Neural progenitor cell (in vitro differentiated cells): ENCODE measurements at places on chromosomes 6 and 20. TPM values are rescaled to one million over a fixed set of nuclear protein-coding genes. Genes with fewer than 3 reads are reported as not detected.

The ZNF292 gene
- 44.1 and 66.8 TPM in 2 replicates for total RNA-seq

The TMEM151B gene
- total RNA-seq: 0.13 and 1.4 TPM in 2 replicates

DNA sequence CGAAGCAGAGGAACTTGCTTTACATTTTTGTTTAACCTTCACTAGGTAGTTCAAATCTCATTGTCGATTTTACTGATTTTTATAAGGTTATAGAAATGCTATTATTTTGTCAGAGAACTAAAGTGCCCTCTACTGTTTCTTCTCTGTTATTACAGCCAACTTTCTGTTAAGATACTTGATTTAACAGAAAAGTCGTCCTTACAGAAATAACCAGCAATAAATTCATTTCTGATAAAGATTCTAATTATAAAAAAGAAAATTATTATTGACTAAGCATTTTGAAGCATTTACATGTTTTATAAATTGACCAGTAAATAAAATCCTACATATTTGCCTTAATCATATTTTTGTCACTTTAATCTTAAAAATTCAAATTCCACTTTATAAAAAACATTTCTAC, 60.8 kb downstream of the OGFRL1 start:
- DNase-seq: peak; percentile 20

DNA sequence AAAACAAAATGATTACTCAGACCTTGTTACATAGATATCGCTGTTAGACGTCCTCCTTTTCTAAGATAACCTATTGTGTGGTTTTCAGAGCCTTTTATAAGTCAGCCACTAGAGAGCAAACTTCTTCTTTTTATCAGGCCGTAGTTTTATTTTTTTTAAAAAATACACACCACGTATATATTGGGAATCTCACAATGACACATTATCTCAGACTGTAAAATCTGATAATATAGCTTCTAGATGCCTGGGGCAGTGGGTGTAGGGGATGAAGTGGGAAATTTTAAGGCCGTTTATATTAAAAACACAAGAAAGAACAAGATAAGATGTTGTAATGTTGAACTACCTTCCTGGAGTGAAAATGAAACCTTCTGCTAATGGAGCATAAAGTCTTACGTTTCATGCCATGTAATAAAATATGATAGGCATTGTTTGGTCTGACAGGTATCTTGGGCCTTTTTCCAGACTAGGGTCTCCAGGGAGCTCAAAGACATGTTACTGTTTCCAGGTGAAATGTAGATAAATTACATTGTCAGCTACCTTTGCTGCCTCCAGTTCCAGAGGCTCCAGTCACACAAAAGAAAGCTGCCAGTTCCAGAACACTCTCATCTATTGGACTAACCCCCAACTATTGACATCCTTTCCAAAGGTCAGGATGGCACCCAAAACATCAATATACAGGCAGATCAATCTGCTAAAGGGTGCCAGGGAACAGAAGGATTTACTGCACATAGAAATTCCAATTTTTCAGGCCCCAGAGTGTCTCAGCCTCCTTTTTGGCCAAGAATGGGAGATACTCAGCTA, 130.2 kb upstream of the AKIRIN2 start:
- no peak for DNase-seq

GRCh38 chr20:54356801-54357200, 118.6 kb upstream of the DOK5 start:
- DNase-seq: no peak

GRCh38 chr6:89643406-89643805, 4.9 kb upstream of the LYRM2 start:
- DNase-seq: peak; percentile 70

DNA sequence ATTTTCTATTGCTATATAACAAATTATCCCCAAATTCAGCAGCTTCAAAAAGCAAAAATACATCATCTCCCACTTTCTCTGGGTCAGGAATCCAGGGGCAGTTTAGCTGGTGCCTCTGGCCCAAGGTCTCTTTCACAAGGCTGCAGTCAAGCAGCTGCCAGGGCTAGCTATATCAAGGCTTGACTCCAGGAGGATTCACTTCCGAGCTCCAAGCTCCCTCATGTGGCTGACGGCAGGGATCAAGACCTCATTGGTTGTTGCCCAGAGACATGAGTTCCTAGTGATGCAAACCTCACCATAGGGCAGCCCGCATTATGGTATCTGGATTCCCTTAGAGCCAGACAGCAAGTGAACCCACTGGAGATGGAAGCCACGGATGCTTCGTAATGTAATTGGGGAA, 1.3 kb upstream of the VNN1 start:
- DNase-seq: peak; percentile 75
